ENCODE measurements at places on chromosomes 13 and 19. TPM values are rescaled to one million over a fixed set of nuclear protein-coding genes. Genes with fewer than 3 reads are reported as not detected.

- DNase-seq = peak; percentile 68
These were observed 110.2 kb downstream of the STK24 start for GRCh38 chr13:98466634-98467236.

- no peak for DNase-seq
These were observed 6.6 kb downstream of the ZSCAN18 start for GRCh38 chr19:58091251-58091995.

- no peak for DNase-seq
These were observed 266.8 kb upstream of the TSHZ3 start for GRCh38 chr19:31616031-31616430.

Gene CEACAM4
- polyA plus RNA-seq = not detected

DNA sequence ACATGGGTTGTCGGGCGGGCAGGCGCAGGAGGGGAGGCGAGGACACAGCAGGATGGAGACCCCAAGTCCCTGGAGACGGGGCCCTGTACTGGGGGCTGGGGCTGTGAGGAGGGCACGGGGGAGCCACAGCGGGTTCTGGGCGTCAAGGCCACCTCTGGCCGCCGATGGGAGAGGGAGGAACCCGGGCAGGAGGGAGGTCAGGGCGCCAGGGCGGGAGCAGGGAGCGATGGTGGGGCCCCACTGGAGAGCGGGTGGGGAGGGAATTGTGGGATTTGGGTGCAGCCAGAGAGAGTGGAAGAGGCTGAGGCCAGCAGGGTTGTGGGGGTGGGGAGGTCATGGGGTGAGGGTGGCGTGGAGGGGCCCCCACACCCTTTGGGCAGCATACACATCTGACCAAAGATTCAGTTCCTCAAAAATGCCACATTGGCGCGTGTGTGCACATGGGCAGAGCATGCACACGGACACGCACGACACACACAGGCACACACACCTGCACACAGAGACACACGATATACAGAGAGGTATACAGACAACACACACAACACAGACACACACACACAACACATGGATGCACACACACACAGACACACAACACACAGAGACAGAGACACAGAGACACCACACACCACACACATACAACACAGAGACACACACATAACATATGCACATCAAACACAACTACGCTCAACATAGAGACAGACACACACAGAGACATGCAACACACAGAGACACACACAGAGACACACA is 54.9 kb downstream of the AP1M1 start:
- DNase-seq = peak; percentile 35

Gene CD70
- polyA plus RNA-seq = 142 TPM

DNA sequence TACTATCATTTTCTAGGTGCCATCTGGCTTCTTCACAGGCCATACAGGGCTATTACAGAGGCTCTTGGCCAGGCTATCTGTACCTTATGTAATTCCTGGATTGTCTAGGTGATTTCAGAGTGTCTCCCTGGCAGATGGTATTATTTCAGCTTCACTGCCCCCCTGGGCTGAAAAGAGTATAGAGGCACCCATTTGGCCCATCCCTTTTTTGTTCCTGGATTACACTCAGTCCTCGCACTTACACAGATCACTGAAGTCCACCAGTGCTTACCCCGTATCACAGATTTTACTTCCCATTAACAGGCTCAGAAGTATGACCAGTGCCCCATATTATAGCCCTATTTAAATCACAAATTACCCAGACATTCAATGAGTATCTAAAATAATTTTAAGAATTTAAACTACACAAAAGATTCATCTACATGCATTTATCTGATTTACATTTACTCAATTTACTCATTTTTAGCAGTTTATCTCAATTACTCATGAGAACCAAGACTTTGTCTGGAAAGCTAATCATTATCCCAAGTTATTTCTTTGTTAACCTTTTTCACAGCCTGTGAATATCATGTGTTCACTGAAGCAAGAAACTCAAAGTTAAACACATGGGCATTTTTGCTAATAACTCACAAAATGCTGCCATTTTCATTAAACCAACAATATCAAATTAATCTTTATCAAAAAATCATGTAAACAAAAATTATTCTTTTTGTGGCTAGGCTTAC is 121.0 kb downstream of the PCDH20 start:
- no peak for DNase-seq

DNA sequence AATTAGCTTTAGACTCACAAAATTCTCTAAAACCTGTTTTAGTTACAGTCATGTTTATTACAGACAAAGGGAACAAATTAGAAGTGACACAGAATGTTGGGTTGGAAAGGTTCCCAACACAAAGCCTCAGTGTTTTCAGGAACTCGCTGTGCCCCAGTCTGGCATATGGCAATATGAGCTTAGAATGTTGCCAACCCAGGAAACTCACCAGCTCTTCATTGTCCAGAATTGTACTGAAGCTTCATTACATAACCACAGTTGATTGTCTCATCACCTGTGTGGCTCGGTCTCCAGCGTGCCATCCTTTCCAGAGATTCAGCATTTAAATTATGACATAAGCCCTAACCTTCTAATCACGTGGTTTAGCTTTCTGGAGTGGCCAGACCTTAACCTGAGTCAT is 19.1 kb downstream of the ZNF264 start:
- DNase-seq = no peak

Gene SSC5D
- 2.6 TPM for polyA plus RNA-seq

GRCh38 chr19:22608441-22608840 is 25.7 kb upstream of the ZNF492 start:
- no peak for DNase-seq

- DNase-seq = no peak
These were observed 32.5 kb upstream of the IRS2 start for GRCh38 chr13:109818886-109819285.

GRCh38 chr19:47885067-47885463 is 1.1 kb downstream of the SULT2A1 start:
- no peak for DNase-seq

GRCh38 chr13:101493541-101493940 is 41.1 kb downstream of the ITGBL1 start:
- no peak for DNase-seq

DNA sequence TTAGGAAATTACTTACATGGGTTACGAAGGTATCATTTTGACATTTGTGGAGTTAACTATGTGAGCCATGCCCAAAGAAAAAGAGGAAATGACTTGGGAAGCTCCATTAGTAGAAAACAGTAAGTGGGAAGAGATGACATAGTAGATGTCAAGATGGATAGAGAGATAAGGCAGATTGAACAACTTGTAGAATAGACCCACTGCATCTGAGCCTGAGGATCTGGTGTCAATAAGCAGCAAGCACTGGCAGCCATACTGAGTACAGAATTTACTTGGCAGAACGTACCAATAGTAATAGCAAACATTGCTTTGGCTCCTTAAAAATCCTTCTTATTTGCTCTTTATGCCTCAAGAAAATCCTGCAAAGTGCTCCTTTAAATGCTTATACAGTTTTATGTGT is 203.8 kb downstream of the GPC6 start:
- no peak for DNase-seq

GRCh38 chr13:95743192-95743591 is 66.3 kb downstream of the DNAJC3 start:
- no peak for DNase-seq

GRCh38 chr19:10290876-10291553 is 1.3 kb downstream of the ICAM5 start:
- peak; percentile 70 for DNase-seq

DNA sequence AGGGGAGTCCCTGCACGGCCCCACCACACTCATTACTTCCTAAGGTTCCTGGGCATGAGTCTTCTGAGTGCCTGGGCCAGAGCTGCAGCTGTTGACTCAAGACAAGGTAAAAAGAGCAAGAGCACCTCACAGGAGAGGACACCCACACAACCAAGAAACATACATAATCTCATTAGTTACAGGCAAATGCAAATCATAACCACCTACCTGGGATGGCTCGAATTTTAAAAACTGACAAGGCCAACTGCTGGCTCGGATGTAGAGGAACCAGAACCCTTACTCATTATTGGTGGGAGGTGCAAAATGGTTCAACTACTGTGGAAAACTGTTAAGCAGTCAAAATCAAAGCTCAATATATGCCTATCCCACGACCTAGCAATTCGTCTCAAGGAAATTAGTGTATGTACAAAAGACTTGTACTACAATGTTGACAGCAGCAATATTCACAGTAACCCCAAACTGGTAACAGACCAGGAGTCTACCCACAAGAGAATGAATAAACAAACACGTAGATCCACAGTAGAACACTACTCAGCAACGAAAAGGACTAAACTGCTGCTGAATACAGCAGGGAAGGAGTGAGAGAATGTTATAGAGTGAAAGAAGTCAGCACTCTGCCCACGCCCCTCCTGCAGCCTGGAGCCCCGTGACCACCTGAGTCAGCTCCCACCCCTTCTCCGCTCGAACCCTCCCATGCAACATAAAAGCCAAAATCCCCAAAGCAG is 15.8 kb downstream of the AKT2 start:
- DNase-seq = no peak

Gene DACH1
- 0.21 TPM for polyA plus RNA-seq

GRCh38 chr13:112362021-112362420 is 14.1 kb upstream of the SPACA7 start:
- DNase-seq = no peak

- DNase-seq = peak; percentile 74
These were observed 630 bp downstream of the RNF126 start for GRCh38 chr19:662207-662961.

- DNase-seq = no peak
These were observed 16.7 kb downstream of the DCAF15 start for GRCh38 chr19:13968999-13969398.

- DNase-seq = peak; percentile 19
These were observed 388.9 kb upstream of the DACH1 start for GRCh38 chr13:72255908-72256307.

Gene IQCN
- polyA plus RNA-seq = 1.9 TPM

Gene ELSPBP1
- polyA plus RNA-seq = not detected

Gene CRX
- not detected for polyA plus RNA-seq

- DNase-seq = no peak
These were observed 58.8 kb downstream of the RYR1 start for GRCh38 chr19:38492181-38492813.
